ENCODE measurements at places on chromosomes 1 and 21.
A peak's percentile ranks its signal among the peaks of the same experiment; 100 is the strongest.

DNA sequence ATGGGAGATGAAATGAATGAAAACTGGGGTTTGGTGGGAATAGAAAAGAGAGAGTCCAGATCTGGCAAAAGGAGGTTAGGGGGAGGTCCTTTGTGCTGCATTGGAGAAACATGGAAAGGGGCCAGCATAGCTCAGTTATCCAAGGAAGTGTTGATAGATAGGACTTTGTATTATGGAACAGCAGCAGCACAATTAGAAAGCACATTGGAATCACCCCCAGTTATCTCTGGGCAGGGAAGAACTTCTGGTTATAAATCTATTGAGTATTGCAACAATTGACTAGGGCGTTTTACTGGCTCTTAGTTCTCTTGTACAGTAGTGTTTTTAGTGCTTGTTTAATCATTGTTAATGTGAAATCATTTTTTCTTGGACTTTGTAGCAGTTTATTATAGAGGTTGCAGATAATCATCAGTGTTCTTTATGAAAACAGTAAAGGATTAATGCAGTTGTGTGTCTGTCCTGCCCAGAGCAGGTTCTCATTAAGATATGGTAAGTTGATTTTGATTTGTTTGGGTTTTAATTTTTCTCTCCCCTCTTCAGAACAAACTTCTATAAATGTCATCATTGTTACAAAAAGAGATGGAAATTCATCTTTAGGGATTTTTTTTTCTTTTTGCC lies 76.6 kb downstream of the NR5A2 start:
- no peak for DNase-seq

- no peak for DNase-seq
Observed at GRCh38 chr21:38858026-38858811, 52.5 kb downstream of the ETS2 start.

DNA sequence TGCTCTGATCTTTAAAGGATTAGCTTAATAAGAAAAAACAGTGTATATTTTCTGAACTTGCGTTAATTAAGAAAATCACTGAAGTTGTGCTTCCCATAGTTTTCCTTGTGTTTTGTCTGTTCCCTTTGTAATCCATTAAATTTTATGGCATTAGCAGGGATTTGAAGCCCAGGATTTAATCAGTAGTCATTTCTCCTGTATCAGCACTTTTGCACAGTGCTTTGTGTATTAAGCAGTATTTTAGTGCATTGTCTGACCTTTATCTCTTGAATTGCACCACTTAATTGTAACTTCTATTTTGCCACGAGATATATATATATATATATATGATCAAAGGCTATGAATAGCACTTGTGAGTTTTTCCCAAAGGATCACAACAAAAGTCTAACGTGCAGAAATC lies 133.7 kb downstream of the S1PR1 start:
- no peak for DNase-seq

GRCh38 chr1:16321176-16321867 lies 31.0 kb downstream of the FBXO42 start:
- DNase-seq = no peak

- DNase-seq = no peak
Observed at GRCh38 chr1:27374362-27375086, at the start of gene FCN3. TSS of gene FCN3 (minus strand) at chr1:27374824. CDS start at chr1:27374818, 6 bp downstream.

DNA sequence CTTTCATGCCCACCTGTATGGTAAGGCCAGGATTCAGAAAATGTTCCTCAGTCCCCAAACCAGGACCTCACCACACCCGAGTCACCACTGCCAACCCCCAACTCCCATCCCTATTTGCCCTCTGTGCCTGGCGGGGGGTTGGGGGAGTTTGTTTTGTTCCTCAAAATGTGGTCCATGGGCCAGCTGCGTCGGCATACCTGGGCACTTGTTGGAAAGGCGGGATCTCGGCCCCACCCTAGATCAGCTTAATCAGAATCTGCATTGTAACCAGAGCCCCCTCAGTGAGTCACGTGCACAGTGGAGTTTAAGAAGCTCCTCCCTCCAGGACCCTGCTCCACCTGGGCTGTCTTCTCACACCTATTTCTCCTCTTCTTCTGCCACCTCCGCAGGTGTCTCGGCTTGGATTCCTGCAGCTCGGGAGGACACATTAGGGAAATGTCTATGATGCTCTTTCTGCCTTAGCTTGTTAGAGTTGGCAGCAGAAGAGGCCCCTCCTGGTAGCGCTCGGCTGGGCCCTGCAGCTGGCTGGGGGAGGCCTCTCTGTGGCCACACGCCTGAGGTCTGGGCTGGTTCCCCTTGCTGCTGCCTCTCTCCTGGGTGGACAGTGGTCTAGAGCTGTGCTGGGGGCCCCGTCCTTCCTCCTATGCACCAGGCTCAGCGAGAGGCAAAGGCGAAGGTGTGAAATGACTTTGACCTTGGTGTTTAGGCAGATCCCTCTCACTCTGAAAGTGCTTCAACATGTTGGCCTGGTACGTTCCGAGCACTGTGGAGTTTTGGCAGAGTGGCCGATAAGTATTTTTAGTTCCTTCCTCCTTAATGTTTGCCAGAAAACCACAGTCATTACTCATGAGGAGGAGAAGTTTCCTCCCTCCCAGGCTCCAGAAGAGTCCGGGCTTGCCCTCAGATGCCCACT lies 41.8 kb upstream of the CAMTA1 start:
- DNase-seq = peak; percentile 27

- no peak for DNase-seq
Observed at GRCh38 chr1:212214325-212214724, 70.9 kb upstream of the PPP2R5A start.

DNA sequence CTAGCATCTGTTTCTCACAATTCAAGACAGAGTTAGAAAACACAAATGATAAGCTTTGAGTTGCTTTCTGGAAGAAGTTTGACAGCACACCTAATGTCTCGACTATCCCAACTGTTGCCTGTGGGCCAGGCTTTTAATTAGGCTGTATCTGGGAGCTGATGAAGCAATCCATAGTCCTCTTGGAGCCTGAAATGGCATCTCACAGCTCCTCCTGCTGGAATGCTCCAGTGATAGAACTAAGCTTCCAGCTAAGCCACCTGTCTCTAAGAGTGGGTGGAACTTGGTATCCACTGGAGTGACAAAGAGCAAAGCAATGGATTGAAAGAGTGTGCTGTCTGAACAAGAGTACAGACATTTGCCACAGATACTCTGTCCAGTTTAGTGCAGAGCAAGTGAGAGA lies 605.3 kb upstream of the NR5A2 start:
- DNase-seq = no peak

DNA sequence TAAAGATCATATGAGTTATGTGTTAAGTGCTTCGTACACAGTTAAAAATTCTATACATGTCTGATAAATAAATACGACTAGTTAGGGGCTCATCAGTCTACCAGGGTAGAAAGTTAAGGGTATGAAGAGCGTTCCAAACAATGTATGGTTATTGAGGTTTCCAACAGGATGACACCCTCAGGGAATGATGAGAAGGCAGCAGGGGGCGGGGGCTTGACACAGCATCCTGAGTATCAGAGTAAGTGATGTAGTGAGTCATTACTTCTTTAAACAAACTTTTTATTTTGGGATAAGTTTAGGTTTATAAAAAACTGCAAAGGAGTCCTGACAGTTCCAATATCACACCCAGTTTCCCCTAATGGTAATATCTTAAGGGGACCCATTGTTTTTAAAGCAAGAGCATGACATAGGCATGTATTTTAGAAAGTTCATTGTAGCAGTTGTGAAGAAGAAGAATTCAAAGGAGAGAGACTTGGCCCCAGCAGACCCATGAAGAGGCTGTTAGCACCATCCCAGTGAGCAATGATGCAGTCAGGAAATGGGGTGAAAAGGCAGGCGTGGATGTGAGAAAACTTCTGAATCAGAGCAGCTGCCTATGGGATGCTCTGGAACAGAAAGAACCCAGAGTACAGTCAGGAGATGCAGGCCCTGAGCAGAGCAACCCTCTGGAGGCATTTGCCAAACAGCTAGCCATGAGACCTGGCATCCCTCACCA lies 15.0 kb upstream of the PSMB2 start:
- no peak for DNase-seq

- DNase-seq = no peak
Observed at GRCh38 chr1:226491093-226491850, 57.3 kb upstream of the STUM start.

GRCh38 chr1:214552174-214552608 lies 789 bp upstream of the PTPN14 start:
- DNase-seq = no peak

GRCh38 chr1:2589431-2590232 lies 3.1 kb downstream of the PRXL2B start:
- no peak for DNase-seq

GRCh38 chr1:110084227-110085078 lies 14.0 kb upstream of the ALX3 start:
- DNase-seq = no peak

DNA sequence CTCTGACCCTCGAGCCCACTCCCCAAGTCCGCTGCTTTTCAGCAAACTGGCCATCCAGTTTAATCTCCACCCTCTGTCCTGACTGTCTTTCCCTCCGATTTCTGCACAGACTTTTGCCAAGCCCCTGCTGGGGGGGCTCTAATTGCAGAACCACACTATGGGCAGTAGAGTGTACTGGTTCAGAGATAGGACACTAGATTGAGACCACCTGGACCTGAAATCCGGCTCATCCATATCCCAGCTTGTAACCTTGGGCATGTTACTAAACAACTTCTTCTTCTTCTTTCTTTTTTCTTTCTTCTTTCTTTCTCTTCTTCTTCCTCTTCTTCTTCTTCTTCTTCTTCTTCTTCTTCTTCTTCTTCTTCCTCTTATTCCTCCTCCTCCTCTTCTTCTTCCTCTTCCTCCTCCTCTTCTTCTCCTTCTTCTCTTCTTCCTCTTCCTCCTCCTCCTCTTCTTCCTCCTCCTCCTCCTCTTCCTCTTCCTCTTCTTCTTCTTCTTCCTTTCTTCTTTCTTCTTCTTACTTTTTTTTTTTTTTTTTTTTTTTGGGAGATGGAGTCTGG lies 7.7 kb downstream of the LRRC71 start:
- DNase-seq = no peak
